ENCODE measurements at places on chromosomes 11 and 22.

DNA sequence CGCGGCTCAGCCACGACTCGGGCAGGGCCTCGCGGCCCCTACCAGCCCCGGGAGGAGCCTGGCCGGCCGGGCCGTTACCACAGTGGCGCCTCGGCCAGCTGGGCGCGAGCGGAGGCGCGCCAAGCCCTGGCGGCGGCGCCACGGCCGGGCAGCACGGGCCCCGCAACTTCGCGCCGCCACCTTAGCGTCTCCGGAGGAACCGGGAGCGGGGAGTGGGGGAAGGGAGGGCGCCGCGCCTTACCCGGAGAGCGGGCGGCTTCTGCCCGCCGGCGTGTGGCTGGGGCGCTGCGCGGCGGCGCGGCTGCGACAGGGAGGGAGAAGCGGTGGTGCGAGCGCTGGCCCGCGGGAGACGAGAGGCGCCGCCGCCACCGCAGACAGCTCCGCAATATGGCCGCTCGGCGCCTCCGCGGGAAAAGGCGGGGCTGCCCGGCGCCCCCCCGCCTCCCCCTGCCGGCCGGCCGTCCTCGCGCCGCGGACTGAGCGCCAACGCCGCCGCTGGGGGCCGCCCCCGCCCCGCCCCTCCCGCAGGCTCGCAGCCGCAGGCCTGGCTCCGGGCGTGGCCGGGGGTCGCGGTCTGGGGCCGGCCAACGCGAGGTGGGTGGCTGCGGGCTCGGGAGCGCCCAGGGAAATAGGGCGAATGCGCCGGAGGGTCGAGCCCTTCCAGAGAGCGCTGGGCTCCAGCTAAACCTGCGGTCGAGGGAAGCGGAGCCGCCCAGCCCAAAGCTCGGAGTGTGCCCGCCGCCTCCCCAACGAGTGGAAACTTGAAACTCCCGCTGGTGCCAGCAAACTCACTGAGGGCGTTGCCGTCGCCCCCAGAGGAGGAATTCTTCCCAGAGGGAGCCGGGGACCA is at the start of gene RDX:
TSS of gene RDX (minus strand) at position 389 of the 850 bp plus-strand sequence. CDS start 16,922 bp downstream, outside the sequence.
- H3K27ac ChIP-seq = peak within 1 kb of the TSS; percentile 99
- no peaks in the 10 kb centered on the region for H3K36me3 ChIP-seq
- DNase-seq = no peak
- H3K4me3 ChIP-seq = peak within 1 kb of the TSS; percentile 83
- H3K27me3 ChIP-seq = no peaks in the 10 kb centered on the region

DNA sequence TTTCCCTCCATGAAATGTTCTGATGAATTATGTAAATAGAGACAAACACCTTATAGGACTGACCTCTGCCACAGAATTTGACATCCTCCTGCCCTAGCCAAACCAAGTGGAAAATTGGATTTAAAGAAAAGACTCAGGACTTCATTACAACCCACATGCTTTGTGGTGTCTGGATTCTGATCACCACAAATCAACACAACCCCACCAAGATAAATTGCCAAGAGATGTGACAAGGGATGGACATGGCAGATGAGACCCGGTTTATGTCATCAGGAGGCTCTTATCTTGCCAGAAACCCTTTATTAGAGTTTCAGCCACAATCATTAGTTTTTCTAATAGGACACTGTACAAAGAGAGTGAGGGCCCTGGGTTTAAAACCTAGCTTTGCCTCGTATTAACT is 57.9 kb upstream of the SLC6A5 start:
- H3K4me1 ChIP-seq = no peaks in the 10 kb centered on the region
- H3K4me3 ChIP-seq = no peak overlapping the region
- H3K36me3 ChIP-seq = no peaks in the 10 kb centered on the region
- no peaks in the 10 kb centered on the region for H3K27me3 ChIP-seq

- no peak overlapping the region for H3K27ac ChIP-seq
- H3K4me3 ChIP-seq = no peak overlapping the region
- no peaks in the 10 kb centered on the region for H3K36me3 ChIP-seq
- H3K27me3 ChIP-seq = no peaks in the 10 kb centered on the region
These were observed 52.8 kb downstream of the LRRC32 start for GRCh38 chr11:76617553-76618265.

GRCh38 chr11:40354121-40354520 is 1105.3 kb downstream of the LRRC4C start:
- no peak overlapping the region for H3K27ac ChIP-seq
- DNase-seq = no peak

DNA sequence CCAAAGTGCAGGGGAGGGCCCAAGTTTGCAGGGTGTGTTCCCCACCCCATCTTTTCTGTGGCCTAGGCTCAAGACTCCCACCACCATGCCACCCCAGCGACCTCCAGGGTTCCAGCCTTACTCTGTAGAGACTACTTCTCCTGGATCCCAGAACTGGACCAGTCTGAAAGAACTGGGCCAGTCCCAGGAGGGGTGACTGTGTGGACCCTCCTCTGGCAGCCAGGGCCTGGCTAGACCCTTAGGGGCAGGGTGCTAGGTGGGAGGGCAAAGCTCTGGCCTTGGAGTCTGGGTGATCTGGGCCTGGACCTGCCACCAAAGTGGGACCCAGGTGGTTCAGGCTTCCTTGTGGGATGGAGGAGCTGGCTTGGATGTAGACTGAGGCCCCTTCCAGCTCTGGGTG is 41.8 kb upstream of the ACCSL start:
- no peak overlapping the region for H3K4me3 ChIP-seq
- H3K36me3 ChIP-seq = no peaks in the 10 kb centered on the region
- no peak for DNase-seq
- no peaks in the 10 kb centered on the region for H3K4me1 ChIP-seq
- no peak overlapping the region for H3K27ac ChIP-seq

GRCh38 chr11:33646168-33646567 is 54.5 kb downstream of the C11orf91 start:
- H3K4me1 ChIP-seq = no peaks in the 10 kb centered on the region
- DNase-seq = no peak
- no peaks in the 10 kb centered on the region for H3K27me3 ChIP-seq
- H3K4me3 ChIP-seq = no peak overlapping the region
- no peaks in the 10 kb centered on the region for H3K36me3 ChIP-seq

DNA sequence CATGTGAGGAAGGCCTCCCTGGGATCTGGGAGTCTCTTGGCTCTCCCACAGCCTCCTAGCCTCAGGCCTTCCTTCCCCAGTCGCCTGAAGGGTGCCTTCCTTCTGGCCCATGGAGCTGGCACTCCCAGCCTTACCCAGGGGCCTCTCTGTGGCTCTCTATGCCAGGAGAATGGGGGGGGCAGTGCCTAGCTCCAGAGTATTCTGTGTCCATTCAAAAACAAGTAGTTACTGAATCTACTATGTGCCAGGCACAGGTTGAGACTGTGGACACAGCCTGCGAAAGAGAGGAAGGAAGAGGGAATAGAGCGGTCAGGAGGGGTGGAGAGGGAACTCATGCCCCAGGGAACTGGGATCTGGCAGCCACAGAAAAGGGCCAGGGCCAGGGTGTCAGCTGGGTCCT is 2.7 kb upstream of the PLA2G3 start:
- H3K4me3 ChIP-seq = no peak overlapping the region
- DNase-seq = no peak
- H3K4me1 ChIP-seq = peaks cover 52% of the 10 kb centered on the region
- peaks cover 14% of the 10 kb centered on the region for H3K27me3 ChIP-seq
- peak overlapping the region; percentile 74 for H3K27ac ChIP-seq

DNA sequence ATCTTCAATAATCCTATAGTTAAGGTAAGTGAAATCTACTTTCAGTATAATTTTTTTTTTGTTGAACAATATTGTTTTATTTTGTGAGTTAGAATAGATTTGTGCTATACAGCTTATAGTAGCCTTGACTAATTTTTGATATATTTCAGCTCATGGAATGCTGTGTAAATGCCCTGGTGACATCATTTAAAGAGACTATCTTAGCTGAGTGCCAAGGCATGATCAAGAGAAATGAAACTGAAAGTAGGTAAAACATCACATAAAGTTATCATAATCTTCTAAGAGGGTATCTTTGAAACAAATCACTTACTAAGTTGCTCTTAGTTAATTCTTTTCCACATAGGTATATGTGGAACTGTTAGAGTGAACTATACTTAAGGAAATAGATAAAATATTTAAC is 51.4 kb upstream of the ACAT1 start:
- no peaks in the 10 kb centered on the region for H3K4me1 ChIP-seq
- H3K4me3 ChIP-seq = no peak overlapping the region
- peaks cover 90% of the 10 kb centered on the region for H3K36me3 ChIP-seq

DNA sequence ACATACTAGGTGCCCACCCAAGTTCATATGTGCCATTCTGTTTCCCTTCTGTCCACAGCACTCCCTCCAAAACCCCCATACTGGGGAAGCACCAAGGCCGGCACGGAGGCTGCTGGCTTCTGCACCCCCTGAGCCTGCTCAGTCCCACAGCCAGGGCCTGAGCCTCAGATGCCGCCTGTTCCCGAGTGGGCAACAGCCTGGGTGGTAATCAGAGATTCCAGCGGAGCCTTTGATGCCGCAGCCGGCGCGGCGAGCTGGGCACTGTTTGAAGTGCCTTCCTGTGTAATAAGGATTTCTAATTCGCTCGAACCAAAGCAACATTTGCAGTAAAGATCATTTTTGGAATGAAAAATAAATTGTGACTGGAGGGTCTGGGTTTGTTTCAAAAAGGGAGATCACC is 460.3 kb downstream of the SOX6 start:
- no peaks in the 10 kb centered on the region for H3K27me3 ChIP-seq
- H3K36me3 ChIP-seq = no peaks in the 10 kb centered on the region
- no peak overlapping the region for H3K27ac ChIP-seq
- DNase-seq = no peak
- H3K4me3 ChIP-seq = no peak overlapping the region

DNA sequence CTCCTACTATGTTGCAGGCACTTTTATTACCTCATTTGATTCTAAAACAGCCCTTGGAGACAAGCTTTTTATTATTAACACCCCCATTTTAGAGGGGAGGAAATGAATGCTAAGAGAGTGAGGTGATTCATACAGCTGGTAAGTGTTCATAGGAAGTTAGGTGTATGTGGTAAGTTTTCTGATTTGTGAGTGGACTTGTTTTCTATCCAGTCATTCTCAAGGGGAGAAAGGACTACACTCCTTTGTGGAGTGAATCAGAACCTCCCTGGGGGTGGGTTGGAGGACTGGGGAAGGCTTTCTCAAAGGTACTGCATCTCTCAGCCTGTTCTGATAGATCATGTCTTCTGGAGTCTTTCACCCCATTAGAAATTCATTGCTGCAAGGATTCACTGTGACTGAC is 23.5 kb downstream of the PKNOX2 start:
- DNase-seq = no peak
- H3K27ac ChIP-seq = no peak overlapping the region
- peaks cover 11% of the 10 kb centered on the region for H3K27me3 ChIP-seq
- no peaks in the 10 kb centered on the region for H3K36me3 ChIP-seq

DNA sequence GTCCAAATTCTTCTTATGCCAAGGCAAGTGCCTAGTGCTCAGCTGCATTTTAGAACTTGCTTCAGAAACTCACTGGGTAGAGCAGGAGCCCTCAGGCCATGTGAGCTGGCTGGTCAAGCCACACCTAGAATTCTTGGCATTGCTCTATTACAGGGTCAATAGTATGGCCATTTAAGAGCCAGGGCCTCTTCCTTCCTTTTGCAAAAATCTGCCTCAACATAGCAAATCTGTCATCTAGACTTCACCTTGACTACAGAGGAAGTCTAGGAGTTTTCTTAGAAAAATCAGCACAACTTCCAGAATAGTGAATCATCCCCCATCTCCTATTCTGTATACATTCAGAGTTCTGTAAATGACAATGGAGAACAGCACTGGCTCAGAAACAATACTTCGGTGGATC is 112.0 kb upstream of the TTC12 start:
- DNase-seq = no peak
- H3K4me3 ChIP-seq = no peak overlapping the region
- H3K36me3 ChIP-seq = no peaks in the 10 kb centered on the region
- no peaks in the 10 kb centered on the region for H3K4me1 ChIP-seq
- no peak overlapping the region for H3K27ac ChIP-seq

GRCh38 chr11:122248939-122249338 is 132.9 kb upstream of the BLID start:
- H3K36me3 ChIP-seq = no peaks in the 10 kb centered on the region
- H3K27ac ChIP-seq = no peak overlapping the region
- H3K4me1 ChIP-seq = peaks cover 8% of the 10 kb centered on the region
- no peak for DNase-seq
- no peak overlapping the region for H3K4me3 ChIP-seq
- H3K27me3 ChIP-seq = no peaks in the 10 kb centered on the region

DNA sequence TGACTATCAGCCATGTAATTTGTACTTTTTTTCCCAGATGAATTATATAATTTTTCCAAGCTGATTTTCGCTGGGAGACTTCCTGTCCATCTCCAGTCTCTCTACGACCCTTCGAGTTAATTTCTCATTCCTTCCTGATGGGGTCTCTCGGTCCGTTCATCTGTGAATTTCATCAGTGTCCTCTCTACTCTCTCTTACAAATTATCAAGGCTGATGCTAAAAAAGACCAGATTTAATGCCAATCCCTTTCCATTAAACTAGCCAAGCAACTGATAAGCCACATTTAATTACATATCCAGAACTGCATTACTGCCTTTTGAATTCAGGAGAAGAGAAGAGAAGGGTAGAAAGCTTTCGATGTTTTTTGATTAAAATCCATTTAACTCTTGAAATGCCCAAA is 25.8 kb downstream of the VSIG10L2 start:
- H3K27ac ChIP-seq = no peak overlapping the region
- H3K36me3 ChIP-seq = no peaks in the 10 kb centered on the region
- no peak overlapping the region for H3K4me3 ChIP-seq
- DNase-seq = no peak
- H3K27me3 ChIP-seq = no peaks in the 10 kb centered on the region
- H3K4me1 ChIP-seq = no peaks in the 10 kb centered on the region

DNA sequence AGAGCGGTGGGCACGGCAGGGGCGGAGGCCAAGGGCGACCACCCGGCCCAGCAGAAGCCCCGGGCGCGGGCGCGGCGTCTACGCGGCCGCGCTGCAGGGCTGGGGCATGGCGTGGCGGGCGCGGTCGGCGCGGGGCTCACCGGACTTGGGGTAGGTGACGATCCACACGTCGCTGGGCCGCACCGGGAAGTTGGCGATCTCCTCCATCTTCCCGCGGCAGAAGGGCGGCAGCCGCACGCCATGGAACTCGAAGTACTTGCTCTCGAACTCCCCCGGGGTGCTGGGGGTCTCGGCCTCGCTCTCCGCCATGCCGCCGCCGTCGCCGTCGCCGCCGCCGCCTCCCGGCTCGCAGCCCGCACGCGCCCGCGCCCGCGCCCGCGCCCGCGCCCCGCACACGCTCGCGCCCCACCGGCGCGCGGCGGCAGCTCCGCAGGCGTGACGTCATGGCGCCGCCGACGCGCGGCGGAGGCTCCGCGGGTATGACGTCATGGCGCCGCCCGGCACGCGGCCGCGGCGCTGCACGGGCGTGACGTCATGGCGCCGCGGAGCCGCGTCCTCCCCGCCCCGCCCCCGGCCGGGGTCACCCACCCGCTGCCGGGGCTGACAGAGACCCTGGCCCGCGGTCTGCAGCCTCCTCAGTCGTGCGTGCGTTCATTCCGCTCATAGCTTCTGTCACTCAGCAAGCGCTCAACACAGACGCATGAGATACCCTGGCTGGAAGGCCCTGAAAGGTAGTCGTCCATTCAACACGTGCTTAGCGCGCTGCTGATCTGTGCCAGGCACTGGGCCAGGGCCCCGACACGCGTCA is at the start of gene SULT4A1:
TSS of gene SULT4A1 (minus strand) at position 440 of the 808 bp plus-strand sequence. CDS start at position 309, 131 bp downstream.
- no peak for DNase-seq
- H3K27ac ChIP-seq = no peak within 1 kb of the TSS
- H3K27me3 ChIP-seq = peaks cover 5% of the 10 kb centered on the region
- H3K36me3 ChIP-seq = no peaks in the 10 kb centered on the region
- H3K4me3 ChIP-seq = no peak within 1 kb of the TSS

GRCh38 chr22:28670756-28671155 is 8.9 kb downstream of the TTC28 start:
- DNase-seq = no peak
- H3K27ac ChIP-seq = no peak overlapping the region
- peaks cover 3% of the 10 kb centered on the region for H3K4me1 ChIP-seq
- H3K4me3 ChIP-seq = no peak overlapping the region
- H3K27me3 ChIP-seq = no peaks in the 10 kb centered on the region
- no peaks in the 10 kb centered on the region for H3K36me3 ChIP-seq
